ENCODE measurements at places on chromosomes 7 and 10.

- peak; percentile 64 for DNase-seq
Measured at GRCh38 chr10:86711513-86712316, 43.4 kb downstream of the LDB3 start.

DNA sequence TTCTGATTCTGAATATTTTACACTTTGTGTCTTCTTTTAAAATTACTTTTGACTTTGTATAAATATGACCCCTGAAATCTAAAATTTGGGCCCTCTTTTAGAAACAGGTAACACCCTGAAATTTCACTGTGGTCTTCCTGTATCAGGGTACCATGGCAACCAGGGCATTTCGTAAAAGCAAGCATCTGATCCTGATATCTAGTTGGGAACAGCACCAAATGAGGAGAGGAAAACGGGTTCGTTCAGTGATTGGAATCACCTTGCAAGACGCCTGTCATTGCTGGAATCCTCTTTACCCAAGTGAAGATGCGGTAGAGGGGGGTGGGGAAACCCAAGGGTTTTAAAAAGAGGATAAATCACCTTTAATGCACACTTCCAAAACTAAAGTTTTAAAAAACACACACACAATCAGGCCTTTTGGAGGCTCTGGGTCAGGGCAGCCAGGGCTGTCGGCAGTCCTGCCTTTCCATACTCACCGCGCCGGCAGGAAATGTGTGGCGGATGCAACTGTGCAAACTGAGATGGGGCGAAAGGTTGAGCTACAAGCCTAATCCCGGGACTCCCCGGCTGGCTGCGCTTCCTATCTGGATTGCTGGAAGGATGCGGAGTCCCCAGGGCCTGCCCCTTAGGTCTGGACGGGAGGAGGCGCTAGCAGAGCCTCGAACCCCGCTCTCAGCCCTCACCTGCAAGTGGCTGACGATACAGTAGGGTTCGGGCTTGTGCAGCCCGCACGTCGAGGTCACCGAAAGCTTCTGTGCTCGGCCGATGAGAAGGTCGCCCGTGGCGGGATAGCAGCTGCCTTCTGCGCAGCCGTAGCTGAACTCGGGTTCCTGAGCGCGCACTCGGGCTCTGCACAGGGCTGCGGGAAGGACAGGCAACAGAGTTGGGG is 1.8 kb downstream of the LAMB1 start:
- DNase-seq, result no peak

- DNase-seq, result no peak
Measured at GRCh38 chr7:123573896-123574467, 16.4 kb upstream of the NDUFA5 start.

GRCh38 chr10:3875842-3876235 is 90.8 kb upstream of the KLF6 start:
- no peak for DNase-seq

DNA sequence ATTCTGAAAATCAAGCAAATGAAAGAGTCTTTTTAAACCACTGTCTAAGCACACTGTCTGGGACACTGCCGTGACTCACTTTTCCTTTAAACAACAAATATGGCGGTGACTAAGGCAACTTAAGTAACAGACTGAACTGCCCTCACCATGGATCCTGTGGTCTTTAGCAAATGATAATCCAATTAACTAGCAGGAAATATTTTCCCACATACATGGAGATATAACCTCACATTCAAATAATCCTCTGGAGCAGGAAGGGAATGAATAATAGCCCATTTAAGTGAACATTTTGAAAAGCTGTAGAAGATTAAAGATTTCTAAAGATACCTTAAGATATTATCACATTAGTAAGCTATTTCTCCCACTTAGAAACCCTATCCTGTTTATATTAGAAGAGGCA is 40.3 kb upstream of the LRRC17 start:
- no peak for DNase-seq

DNA sequence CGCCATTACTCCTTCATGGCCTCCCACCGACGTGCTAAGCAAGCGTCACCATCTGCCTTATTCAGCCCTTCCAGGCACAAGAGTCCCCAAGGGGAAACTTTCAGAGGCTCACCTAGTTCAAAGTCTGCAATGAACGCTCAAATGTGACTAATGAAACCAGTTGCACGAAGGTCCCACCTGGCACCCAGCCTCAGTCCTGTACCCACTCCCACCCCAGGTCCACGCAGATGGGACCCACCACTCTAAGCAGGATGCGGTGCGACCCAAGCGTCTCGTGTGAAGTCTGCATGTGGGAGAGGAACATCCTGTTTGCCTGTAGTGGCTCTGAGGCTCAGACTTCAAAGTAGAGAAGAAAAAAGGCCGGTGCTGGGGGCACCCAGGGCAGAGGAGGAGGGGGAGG is 40.3 kb downstream of the RGS10 start:
- DNase-seq, result no peak

GRCh38 chr7:41754046-41754445 is 51.2 kb upstream of the INHBA start:
- no peak for DNase-seq

- no peak for DNase-seq
Measured at GRCh38 chr10:33016988-33017387, 59.0 kb upstream of the ITGB1 start.

DNA sequence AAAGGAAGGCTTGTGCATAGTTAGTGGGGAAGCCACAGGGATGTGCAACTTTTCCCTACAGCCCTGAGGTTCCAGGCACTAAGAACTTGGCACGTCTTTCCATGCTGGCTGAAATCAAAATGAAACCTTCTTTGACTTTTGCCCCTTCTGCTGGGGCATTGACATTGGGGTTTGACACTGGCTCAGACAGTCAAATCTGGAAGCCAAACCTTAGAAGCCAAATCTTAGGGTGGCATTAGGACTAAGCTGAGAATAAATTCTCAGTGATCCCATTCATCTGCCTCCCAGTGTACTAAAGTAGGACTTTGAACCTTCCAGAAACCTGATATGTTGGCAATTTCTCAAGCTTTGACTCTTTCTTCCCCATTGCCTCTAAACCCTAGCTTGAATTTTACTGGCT is 31.3 kb upstream of the INSYN2A start:
- DNase-seq, result peak; percentile 55
